Endothelial cell of umbilical vein (primary cell): ENCODE measurements at places on chromosomes 4 and X.

GRCh38 chr4:156251373-156252065 is 297.9 kb upstream of the CTSO start:
- DNase-seq, result no peak

DNA sequence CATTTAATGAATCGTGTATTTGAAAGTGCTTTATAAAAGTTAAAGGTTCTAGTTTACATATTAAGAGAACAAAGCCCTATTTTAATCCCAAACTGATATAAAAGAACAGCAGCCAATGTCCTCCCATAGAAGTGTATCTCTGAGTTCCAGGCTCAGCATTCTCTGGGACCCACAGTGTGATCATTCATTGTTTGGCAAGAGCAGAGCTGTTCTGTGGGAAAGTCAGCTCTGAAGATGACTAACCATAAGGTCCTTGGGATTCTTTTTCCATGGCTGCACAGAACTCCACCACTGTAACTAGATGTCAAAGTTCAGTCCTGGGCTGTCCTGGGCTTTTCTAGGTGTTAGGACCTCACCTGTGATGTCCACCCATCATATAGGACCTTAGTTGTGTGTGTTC is 157.0 kb upstream of the TLL1 start:
- DNase-seq, result no peak

- peak; percentile 33 for DNase-seq
These were observed 72.0 kb upstream of the HHIP start for GRCh38 chr4:144574000-144574399.

GRCh38 chr4:37977471-37978247 is 17.5 kb downstream of the PTTG2 start:
- DNase-seq, result peak; percentile 69

GRCh38 chr4:138290805-138291204 is 48.7 kb upstream of the SLC7A11 start:
- DNase-seq, result no peak

DNA sequence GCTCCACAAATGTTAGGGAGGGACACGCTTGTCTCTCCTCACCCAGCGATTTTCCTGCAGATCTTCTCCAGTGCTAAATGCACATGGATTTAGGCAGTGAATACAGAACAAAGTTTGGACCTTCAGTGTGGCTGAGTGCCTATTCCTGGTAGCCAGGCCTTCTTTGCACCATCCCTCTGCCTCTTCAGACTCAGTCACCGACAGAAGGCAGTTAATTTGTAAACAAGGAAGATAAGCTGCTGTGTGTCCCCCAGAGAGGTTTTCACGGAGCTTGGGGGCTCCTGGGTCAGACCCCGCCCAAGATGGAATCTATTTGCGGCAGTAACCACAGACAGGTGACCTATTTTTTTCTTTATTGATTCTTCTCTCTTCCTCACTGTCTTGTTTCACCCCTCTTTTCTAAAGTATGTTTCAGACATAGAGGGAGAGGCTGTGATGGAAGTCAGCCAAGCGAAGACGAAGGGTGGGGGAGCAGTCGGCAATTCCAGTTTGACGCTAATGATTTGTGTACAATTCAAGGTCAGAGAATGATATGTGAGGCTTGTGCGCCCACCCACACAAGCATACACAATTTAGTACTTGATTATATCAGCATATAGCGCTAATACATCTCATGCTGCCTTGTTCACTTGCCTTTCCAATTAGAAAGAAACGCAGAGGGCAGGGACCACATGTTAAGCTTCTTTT is 200.8 kb downstream of the MGST2 start:
- no peak for DNase-seq

- no peak for DNase-seq
These were observed 388.4 kb downstream of the RAB28 start for GRCh38 chr4:13095722-13096121.

GRCh38 chr4:159508917-159509500 is 406.1 kb downstream of the RAPGEF2 start:
- no peak for DNase-seq

- DNase-seq, result no peak
These were observed 60.6 kb downstream of the SMARCA1 start for GRCh38 chrX:129462707-129463106.

DNA sequence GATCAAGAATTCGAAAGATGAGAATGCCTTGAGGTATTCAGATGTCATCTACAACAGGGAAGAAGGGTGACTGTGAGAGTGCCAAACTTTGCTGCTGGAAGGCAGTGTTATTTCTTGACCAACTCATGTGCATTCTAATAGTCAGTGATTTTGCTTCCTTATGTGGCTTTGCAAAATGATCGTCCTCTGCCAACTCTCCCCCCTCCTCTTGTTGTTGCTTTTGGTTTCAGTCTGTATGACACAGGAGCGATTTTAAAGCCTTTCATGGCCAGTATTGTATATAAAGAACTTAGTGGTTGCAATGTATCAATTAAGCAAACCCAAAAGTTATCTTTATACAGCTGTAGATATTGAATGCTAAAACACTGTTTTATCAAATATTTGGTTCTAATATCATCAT is 379.1 kb downstream of the IL1RAPL1 start:
- DNase-seq, result peak; percentile 1

- DNase-seq, result no peak
These were observed 181.0 kb downstream of the DCTD start for GRCh38 chr4:182736207-182736606.

DNA sequence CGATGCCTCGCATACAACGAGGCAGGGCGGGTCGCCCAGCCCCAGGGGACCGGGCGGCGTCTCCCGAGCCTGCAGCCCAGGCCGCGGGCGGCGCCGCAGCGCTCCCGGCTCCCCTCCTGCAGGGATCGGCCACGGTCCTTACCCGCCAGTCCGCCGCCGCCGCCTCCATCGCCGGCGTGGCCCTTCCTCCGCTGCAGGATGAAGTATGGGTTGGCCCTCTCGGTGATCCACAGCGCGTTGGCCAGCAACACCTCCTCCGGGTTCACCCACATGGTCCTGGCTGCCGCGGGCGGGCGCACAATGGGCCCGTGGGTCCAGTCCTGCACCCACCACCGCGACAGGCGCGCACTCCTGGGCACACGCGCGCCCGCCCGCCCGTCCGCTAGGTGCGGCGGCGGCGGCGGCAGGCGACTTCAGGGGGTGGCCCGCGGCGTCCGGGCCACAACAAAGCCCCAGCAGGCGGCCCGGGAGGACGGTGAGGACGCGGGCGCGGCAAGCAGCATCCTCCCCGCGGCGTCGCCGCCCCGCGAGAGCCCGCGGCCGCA is 339 bp downstream of the TBC1D9 start:
- peak; percentile 70 for DNase-seq

GRCh38 chrX:68183612-68184214 is 249.6 kb downstream of the OPHN1 start:
- DNase-seq, result peak; percentile 44
